ENCODE measurements at places on chromosomes 16 and 17.

GRCh38 chr16:17369421-17370222, 101.1 kb downstream of the XYLT1 start:
- peak; percentile 64 for DNase-seq

- no peak for DNase-seq
Measured at GRCh38 chr17:79404136-79404911, 206.5 kb downstream of the RBFOX3 start.

DNA sequence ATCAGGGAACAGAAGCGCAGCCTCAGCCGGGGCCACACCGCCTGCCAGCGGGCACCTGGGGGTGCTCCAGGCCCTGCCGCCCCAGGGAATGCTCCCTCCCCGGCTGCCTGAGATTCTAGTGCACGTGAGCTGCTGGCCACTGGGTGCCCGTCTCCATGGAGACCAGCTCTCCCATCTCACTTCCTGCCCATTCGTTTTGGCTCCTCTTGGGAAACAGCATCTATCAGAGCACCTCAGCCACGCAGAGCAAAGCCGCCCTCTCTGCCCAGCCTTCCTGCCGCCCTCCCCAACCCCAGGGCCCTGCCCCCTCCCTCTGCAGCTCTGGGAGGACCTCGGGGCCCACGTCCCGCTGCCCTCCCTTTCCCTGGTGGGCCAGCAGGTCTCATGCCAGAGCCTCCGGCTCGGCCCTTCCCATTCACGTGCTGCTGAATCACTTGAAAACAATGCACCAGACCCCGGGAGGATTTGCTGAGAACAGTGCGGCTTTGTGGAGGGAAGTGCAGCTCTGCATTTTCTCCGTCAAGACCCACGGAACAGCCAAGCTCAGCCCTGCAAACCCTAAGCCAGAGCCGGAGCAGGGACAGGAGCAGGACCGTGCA, 19.4 kb downstream of the CEP295NL start:
- peak; percentile 53 for DNase-seq

DNA sequence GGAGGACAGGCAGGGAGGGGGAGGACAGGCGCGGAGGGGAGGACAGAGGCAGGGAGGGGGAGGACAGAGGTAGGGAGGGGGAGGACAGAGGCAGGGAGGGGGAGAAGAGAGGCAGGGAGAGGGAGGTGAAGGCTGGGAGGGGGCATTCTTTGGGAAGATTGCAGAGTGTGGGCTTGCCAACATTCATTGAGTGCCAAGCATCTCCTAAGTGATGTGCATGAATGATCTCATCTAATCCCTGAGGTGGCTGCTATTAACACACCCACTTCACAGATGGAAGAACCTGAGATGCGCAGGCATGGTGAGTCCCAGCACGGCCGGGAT, 58.3 kb downstream of the NT5M start:
- no peak for DNase-seq

- no peak for DNase-seq
Measured at GRCh38 chr17:50715471-50715870, 3.9 kb upstream of the LUC7L3 start.

- DNase-seq: no peak
Measured at GRCh38 chr16:50428742-50429141, 60.0 kb upstream of the BRD7 start.

GRCh38 chr17:79930062-79930876, 91.0 kb upstream of the CBX4 start:
- DNase-seq: no peak

DNA sequence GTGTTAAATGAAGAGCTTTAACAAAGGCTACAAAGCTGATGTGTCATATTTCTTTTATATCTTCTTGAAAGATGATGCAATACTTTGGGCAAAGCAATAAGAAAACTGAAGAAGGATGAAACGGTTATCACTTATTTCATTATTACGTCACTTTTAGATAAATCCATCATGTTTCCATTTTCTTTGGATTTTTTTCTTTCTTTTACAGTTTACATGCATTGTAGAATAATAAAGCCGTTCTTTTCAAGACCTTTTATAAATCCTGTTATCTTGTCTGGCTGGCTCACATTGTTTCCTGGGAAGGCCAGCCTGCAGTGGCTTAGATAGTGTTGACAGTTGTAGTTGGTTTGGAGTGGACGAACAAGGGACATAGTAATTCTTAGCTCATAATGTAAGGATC, 28.9 kb downstream of the TANC2 start:
- DNase-seq: no peak

- DNase-seq: no peak
Measured at GRCh38 chr17:56313201-56313600, 159.9 kb downstream of the ANKFN1 start.

DNA sequence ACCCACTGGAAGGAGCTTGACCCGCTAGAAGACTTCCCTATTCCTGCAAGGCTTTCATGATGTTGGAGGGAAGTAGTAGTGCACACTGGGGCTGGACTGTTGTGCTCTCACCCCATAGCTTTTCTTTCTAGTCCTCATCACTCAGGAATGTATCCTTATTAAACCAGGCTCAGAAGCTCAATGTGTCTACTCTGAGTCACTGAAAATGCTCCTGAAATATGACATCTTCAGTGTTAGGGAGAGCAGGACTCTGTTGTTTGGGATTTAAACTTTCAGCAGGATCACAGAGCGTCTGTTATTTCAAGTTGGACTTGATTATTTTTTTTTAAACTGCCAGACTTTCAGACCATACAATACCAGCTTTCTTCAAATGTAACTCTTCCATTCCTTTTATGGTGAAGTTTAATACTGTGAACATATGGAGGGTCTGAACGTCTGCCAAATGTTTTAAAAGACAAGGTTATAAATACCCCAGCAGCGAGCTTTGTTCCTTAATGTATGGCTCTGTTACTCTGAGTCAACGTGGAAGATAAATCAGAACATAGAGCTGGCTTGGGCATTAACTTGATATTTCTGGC, 257.5 kb downstream of the CDH11 start:
- DNase-seq: no peak

GRCh38 chr17:46039592-46040186, 40.6 kb downstream of the STH start:
- DNase-seq: no peak

DNA sequence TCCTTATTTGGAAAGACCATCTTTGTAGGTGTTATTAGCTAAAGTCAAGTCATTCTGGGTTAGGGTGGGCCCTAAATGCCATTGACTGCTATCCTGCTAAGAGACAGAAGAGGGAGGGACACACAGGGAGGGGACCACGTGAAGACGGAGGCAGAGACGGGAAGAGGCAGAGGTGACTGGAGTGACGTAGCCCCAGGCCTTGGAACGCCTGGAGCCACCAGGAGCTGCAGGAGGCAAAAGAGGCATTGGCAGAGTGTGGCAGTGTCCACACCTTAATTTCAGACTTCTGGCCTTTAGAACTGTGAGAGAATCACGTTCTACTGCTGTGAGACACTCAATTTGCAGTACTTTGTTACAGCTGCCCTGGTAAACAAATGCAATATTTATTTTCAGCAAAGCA, 13.3 kb downstream of the AFMID start:
- DNase-seq: no peak

- DNase-seq: peak; percentile 57
Measured at GRCh38 chr17:49836111-49837030, 11.5 kb downstream of the TAC4 start.

DNA sequence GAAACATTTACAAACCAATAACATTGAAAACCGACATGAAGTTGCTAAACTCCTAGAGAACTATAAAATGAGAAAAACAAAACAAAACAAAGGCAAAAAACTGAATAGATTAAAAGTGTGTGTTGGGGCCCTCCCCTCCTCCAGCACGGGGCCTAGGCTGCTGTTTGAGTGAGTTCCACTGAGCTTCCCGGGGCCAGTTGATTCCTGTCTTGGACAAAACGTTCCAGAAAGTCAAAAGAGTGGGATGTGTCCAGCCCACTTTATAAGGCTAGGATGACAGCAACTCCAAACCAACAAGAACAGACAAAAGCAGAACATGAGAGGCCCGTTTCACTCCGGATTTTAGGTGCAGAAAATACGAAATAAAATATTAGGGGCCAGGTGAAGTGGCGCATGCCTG, 11.6 kb upstream of the CSNK1D start:
- DNase-seq: no peak

DNA sequence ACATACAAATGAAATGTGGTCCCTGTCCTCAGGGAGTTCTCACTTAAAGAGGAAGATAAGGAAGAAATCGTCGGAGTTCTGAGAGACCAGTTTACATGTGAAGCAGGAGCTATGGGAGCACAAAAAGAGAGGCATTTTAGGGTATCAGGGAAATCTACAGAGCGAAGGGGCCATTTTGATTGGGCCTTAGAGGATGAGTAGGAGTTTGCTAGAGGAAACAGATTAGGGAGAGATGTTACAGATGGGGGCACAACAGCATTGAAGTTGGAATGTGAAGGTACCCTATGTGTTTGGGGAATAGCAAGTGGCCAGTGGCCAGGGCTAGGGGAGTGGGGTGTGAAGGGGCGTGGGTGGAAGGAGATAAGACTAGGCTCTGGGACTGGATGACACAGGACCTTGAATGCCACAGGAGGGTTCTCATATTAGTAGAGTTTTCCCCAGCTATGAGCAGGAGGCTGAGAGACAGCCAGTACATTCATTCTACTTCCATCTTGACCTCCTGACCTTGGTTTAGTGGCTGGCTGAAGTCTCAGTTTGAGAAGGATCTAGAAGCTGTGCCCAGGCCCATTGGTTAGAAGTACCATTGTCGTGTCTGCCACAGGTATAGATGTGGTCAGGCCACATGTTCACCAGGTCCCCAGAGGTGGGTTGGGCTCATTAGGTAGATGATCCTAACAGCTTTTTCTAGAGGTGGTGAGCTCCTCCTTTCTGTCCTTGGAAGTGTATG, 34.8 kb downstream of the CPNE2 start:
- no peak for DNase-seq

GRCh38 chr17:74690409-74690825, 22.3 kb downstream of the CD300LF start:
- DNase-seq: no peak

DNA sequence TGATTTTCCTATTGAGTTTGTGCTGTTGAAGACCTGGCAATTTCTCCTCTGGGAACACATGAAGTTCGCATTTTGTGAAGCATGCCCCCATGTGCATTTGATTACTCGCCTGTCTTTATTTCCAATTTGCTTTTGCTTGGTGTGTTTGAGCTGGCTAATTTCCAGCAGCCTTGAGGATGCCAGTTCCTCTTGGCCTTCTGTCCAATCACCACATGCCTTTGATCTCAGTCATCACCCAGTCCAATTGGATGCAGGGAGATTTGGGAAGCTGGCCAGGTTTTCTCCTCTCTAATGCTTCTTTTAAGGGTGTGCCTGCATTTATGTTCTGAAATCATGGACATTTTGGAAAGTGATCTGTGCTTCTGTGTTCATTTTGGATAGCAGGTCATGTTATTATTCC, 3.8 kb upstream of the TMEM100 start:
- DNase-seq: peak; percentile 33

- no peak for DNase-seq
Measured at GRCh38 chr16:26365161-26365940, 673.6 kb downstream of the HS3ST4 start.

DNA sequence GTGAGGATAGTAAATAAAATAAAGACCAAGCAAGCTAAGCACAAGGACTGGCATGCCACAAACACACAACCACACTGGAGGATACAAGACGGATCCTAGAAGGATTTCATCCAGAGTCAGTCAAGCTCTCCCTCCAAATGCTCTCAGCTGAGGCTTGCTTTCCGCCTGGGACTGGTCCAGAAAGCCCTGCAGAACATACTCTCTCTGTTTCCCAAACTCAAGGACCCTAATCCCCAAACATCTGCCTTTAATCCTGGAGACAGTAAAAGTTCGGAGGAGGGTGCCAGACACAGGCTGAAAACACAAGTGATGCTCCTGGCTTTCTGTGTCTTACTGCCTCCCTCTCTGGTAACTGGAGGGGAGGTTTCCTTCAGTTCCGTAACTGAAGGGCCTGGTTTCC, 5.3 kb upstream of the HSD11B2 start:
- peak; percentile 19 for DNase-seq

GRCh38 chr17:67469208-67469980, 92.3 kb downstream of the PITPNC1 start:
- DNase-seq: no peak

GRCh38 chr17:59330053-59330942, 1.2 kb upstream of the YPEL2 start:
- DNase-seq: peak; percentile 91

DNA sequence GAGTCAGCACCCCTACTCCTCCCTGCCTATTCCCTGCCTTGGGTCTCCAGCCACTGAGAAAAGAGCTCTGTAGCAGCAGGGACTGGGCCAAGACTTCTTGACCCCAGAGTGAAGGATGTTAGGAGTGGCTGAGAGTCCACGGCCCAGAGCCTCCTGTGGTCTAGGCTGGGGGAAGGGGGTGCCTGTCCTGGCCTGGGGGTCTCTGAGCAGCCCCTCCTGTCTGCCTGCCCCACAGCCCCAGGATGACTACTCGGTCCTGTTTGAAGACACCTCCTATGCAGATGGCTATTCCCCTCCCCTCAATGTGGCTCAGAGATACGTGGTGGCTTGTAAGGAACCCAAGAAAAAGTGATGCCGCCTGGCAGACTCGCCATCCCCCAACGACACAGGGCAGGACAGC, 5.5 kb downstream of the SULT1A2 start:
- DNase-seq: no peak

DNA sequence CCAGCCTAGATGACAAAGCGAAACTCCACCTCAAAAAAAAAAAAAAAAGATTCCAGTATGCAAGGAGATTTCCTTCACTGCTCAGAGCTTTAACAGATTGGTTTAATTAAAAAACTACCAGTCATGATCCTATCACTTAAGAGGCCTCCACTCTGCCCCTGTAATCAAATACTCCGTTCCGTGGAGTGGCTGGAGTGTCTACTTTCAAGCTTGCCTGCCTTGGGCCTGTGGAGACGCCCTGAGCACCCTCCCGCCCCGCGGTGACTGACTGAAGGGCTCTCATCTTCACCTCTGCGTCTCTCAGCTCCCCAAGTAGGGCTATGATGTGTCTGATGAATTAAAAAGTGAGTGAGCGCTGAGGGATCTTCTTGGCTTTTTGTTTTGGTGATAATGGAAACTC, 25.3 kb upstream of the TRPV3 start:
- DNase-seq: no peak

GRCh38 chr17:82201498-82201910, 11.1 kb downstream of the CCDC57 start:
- DNase-seq: no peak

DNA sequence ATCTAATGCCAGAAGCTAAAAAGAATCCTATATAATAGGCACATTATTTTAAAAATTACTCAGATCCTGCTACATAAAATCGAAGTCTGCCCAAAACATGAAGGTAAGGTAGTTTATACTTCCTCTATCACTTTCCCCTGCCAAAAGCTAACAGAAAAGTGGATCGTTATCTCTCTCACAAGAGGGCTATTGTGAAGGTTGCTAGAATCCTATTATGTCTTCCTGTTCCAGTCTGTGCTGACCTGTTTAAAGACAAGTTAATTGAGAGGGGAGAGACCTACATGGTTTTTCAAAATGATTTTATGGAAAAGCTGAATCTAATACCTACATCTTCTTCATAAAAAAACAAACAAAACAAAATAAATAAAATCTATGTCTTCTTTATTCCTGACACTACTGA, 1410.9 kb upstream of the CDH8 start:
- DNase-seq: no peak

GRCh38 chr17:33623841-33624240, 330.7 kb upstream of the ASIC2 start:
- no peak for DNase-seq

- no peak for DNase-seq
Measured at GRCh38 chr16:86966777-86967176, 350.4 kb downstream of the C16orf95 start.

Data from colonic mucosa (tissue), 4 donors.